ENCODE measurements at places on chromosomes 1 and 21.

DNA sequence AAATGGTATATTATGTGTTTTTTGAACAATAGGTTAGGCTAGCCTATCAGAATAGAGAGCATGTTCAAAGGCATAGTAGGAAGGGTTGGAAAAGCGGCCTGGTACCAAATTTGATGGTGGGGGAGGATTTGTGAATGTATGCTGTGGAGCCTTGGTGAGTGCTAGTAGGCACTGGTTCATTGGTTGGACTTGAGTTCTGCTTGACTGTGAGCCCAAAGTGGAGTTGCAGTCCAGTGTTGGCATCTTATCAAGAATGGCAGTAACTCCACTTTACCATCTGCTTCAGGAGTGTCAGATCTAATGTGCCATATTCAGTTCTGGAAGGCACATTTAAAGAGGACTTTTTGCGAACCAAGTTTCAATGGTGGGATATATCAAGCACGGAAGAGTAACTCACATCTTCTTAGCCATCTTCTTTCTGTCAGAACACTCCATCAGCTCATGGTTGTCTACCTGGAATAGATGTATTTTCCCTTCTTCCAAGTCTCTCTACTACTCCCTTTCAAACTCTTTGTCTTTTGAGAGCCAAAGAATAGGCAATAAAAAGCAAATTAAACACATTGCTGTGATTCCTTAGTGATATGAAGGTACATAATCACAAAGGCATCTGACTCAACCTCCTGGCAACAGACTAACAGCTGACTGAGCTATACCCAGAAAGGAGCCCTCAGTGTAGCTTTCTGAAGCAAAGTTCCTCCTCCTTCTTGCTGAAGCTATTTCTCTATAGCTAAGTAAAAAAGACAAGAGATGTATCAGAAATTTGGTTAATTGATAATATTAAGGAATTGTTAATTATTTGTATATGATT, 21.7 kb downstream of the LRRC8B start:
- DNase-seq: no peak

- no peak for DNase-seq
Observed at GRCh38 chr21:45098867-45099266, 24.5 kb downstream of the ADARB1 start.

GRCh38 chr1:3441410-3441847, 13.0 kb upstream of the ARHGEF16 start:
- DNase-seq: no peak

GRCh38 chr1:9164919-9165318, 36.0 kb upstream of the GPR157 start:
- DNase-seq: no peak

GRCh38 chr21:39803393-39803792, 58.4 kb downstream of the IGSF5 start:
- DNase-seq: no peak

- DNase-seq: no peak
Observed at GRCh38 chr1:56561227-56562019, 17.9 kb downstream of the PLPP3 start.

GRCh38 chr1:31886866-31887265, 51.3 kb downstream of the PTP4A2 start:
- no peak for DNase-seq

DNA sequence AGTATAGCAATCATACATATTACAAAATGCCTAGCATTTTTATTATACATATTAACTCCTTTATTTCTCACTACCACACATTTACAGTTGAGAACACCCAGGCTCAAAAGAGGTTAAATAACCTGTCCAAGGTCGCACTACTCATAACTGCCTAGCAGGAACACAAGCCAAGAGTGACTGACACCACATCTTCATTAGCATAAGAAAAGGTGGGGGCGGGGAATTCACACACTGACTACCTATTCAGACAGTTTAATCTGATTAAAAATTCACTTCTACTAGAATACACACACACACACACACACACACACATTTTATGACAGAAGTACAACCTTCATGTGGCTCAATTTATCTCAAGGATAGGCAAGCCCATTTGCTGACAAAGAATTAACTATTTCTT, 77.8 kb upstream of the CACHD1 start:
- DNase-seq: no peak

- no peak for DNase-seq
Observed at GRCh38 chr1:200856716-200857357, 15.9 kb upstream of the GPR25 start.

- no peak for DNase-seq
Observed at GRCh38 chr1:90039652-90040051, 44.7 kb downstream of the ZNF326 start.

GRCh38 chr1:230923176-230923575, 54.9 kb upstream of the C1orf198 start:
- no peak for DNase-seq

All from iPS DF 6.9 (cell line).